ENCODE measurements at places on chromosomes 13 and 19. TPM values are rescaled to one million over a fixed set of nuclear protein-coding genes. Genes with fewer than 3 reads are reported as not detected.

GRCh38 chr13:22193070-22193469 lies 522.2 kb downstream of the FGF9 start:
- no peaks in the 10 kb centered on the region for H3K27me3 ChIP-seq
- no peaks in the 10 kb centered on the region for H3K36me3 ChIP-seq
- no peak overlapping the region for H3K4me3 ChIP-seq
- no peak overlapping the region for H3K27ac ChIP-seq

DNA sequence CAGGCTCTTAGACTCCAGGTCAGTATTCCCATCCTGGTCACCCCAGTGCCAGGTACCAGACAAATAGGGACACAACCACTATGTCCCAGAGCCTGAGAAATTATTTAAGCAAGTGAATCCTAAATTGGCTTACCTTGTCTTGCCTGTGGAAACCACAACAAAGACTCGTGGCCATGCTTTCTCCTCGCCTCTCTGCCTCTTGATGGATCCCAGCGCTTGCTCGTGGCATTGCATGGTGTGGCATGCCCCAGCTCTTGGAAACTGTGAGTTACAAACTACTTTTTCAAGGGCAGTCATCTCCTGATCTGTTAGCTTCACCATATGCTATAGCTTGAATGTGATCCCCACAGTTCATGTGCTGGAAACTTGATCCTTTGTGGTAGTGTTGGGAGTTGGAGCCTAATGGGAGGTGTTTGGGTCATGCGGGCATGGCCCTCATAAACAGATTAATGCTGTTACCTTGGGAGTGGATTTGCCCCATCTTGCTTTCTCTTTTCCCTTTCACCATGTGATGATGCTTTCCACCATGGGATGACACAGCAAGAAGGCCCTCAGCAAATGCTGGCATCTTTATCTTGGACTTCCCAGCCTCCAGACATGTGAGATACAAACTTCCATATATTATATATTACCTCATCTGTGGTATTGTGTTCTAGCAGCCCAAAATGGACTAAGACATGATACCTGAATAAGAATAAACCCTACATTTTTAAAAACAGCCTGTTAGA lies 31.2 kb downstream of the SPRYD7 start:
- H3K27me3 ChIP-seq, result no peaks in the 10 kb centered on the region
- no peak overlapping the region for H3K4me3 ChIP-seq
- H3K36me3 ChIP-seq, result no peaks in the 10 kb centered on the region
- H3K4me1 ChIP-seq, result no peaks in the 10 kb centered on the region

- no peak overlapping the region for H3K4me3 ChIP-seq
- H3K36me3 ChIP-seq, result peaks cover 4% of the 10 kb centered on the region
- H3K27me3 ChIP-seq, result peaks cover 6% of the 10 kb centered on the region
- peaks cover 24% of the 10 kb centered on the region for H3K4me1 ChIP-seq
- DNase-seq, result no peak
These were observed 4.4 kb downstream of the DOCK6 start for GRCh38 chr19:11257846-11258380.

DNA sequence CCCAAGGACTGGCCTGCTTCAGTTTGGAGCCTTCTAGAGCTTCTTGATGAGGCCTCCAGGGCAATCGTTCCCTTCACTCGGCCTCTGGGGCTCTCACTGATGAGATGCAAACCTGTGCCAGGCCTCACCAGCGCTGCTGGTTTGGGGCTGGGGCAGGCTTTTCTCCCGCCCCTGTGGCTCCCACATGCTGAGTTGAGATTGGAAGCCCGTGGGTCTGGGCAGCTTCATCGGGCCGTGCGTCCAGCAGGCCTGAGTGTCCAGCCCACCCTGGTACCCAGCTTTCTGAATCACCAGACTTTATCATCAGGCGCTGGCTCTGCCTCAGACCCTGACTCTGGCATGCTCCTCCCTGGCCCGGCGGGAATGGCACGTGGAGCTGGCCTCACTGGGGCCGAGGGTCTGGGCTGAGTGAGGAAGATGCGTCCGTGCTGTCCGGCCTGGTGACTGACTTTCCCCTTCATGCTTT lies 4.3 kb downstream of the CALM3 start:
- H3K4me1 ChIP-seq, result peaks cover 61% of the 10 kb centered on the region
- H3K27ac ChIP-seq, result peak overlapping the region; percentile 19
- peaks cover 68% of the 10 kb centered on the region for H3K36me3 ChIP-seq

ZNF878 gene
- 0.62 TPM for polyA plus RNA-seq

ZNF320 gene
- 36.2 TPM for polyA plus RNA-seq

CCNA1 gene
- polyA plus RNA-seq, result 18.5 TPM

MIR17HG gene
- 2.2 TPM for polyA plus RNA-seq

ZNF835 gene
- 10.3 TPM for polyA plus RNA-seq

Measured in spinal cord (tissue), 10 donors.